Skeletal muscle tissue (tissue), 5 donors: ENCODE measurements at places on chromosomes 11 and 22. TPM values are rescaled to one million over a fixed set of nuclear protein-coding genes. Genes with fewer than 3 reads are reported as not detected.

The SAA4 gene
- not detected for total RNA-seq

The GRM5 gene
- not detected for total RNA-seq

The INTS4 gene
- 40.7 TPM for total RNA-seq

The CDHR5 gene
- 1.0 TPM for total RNA-seq

The MRGPRX3 gene
- total RNA-seq, result not detected

The IGLL5 gene
- not detected for total RNA-seq

The RAB38 gene
- 1.6 TPM for total RNA-seq

The GNAZ gene
- 2.1 TPM for total RNA-seq

The TBX10 gene
- total RNA-seq, result not detected

The APOBEC3H gene
- total RNA-seq, result not detected

The SHISAL1 gene
- 7.3 TPM for total RNA-seq

The HORMAD2 gene
- not detected for total RNA-seq

The C22orf15 gene
- total RNA-seq, result not detected
